ENCODE measurements at places on chromosomes 16 and 17.

DNA sequence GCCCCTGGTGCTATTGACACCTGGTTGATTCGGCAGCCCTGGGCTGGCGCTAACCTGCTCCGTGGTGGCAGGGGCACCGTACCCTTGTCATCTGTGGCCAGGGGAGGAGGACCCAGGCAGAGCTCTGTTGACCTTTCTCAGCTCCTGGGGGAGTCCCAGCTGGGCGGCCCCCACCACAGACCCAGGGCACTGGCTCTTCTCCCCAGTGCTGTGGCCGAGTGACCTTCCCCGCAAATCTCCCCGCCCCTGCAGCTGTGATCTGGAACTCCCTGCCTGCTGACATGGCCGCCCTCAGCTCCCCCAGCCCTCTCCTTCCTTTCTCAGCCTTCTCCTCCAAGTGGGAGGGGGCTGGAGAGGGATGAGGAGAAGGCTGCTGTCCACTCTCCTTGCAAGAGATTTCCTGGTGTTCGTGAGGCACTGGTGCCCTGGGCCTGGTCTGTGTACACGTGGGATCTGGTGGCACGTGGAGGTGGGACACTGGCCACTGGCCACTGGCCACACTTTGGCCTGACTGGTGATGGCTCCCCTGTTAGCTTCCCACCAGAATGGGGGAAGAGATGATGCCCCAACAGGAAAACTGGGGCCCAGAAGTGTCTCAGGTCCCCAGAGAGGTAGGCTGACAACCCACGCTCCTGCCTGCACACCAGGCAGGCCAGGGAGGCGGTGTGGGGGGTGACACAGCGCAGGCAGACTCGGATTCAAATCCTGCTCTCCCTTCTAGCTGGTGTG lies 8.2 kb downstream of the FMNL1 start:
- peak; percentile 73 for DNase-seq

DNA sequence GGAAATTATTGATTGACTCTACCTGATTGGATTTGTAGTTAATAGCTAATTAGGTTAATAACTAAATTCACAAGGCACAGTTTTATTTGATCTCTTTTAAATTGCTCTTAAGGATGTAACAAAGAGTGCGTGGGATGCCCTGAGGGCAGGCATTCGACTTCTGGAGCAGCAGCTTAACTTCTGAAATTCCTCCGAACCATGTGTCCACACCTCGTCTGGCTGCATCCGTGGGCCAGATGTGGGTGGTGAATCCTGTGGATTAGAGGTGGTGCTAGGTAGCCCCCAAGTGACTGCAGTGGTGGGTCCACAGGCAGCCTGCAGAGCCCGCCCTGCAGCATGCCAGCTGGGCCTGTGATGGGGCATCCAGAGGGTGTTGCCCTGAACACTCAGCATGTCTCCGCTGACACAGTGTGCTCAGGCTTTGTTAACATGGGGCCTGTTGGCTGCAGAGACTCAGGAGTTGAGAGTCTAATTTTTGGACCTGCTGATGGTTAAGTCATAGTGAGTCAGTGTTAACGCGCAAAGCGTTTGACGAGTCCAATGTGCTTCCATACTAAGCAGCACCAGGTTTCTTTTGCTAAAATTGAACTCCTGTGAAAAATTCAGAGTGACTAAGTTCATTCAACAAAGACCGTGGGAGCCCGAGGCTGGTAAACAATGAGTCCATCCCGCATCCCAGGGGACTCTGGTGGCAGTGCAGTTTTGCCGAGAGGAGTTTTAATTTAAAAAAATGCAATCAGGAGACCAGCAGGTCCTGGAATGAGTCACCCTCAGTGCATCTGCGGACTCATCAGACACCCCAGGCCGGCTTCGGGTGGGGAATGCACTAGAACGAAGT lies 3.8 kb upstream of the NPB start:
- DNase-seq, result no peak

GRCh38 chr17:75878174-75878998 lies at the start of gene TRIM47:
TRIM47 (minus strand) TSS chr17:75878581; CDS start chr17:75878548, 33 bp downstream.
- peak; percentile 52 for DNase-seq

DNA sequence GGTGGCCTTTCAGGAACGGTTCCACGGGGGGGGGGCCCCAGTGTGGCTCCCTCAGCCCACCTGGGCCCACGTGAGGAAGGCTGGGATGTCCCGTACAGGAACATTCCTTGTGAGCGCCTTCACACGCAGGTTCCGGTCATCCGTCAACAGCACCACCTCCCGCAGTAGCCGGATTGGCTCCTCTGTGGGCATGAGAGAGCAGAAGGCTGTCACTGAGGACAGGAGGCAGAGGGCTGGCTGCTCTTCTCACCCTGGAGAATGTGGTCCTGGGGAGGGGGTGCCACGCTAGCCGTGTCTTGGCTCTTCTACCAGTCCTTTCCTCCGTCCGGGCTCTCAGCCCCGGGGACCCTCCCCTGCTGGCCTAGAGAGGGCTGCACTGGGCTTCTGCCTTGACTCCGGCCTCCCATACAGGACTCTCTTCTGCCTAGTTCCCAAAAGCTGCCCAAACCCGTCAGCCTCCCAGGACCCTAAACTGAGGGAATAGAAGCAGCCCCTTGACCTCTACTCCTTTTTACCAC lies 6.6 kb downstream of the HIC1 start:
- no peak for DNase-seq

GRCh38 chr16:11016993-11017392 lies 72.6 kb downstream of the CLEC16A start:
- DNase-seq, result peak; percentile 79

GRCh38 chr16:50839356-50839755 lies 97.5 kb downstream of the CYLD start:
- no peak for DNase-seq

Measured in stimulated activated CD8-positive, alpha-beta memory T cell treated with anti-CD3 and anti-CD28 coated beads, Interleukin-4, amount 100 ng/mL, for 48 hours (primary cell).